Mononuclear cell (primary cell): ENCODE measurements at places on chromosomes 2 and 18. TPM values are rescaled to one million over a fixed set of nuclear protein-coding genes. Genes with fewer than 3 reads are reported as not detected.

PROM2 gene
- 0.31 TPM for total RNA-seq

CPO gene
- total RNA-seq = 0.21 TPM

CTAGE1 gene
- 0.10 TPM for total RNA-seq

ANKRD30B gene
- not detected for total RNA-seq

CRYBA2 gene
- not detected for total RNA-seq

PRKAG3 gene
- not detected for total RNA-seq

IL18RAP gene
- 33.5 TPM for total RNA-seq

KANSL3 gene
- total RNA-seq = 50.2 TPM

ZFP36L2 gene
- 144 TPM for total RNA-seq

DQX1 gene
- not detected for total RNA-seq

SERPINB11 gene
- not detected for total RNA-seq

SKOR2 gene
- total RNA-seq = not detected

GCKR gene
- not detected for total RNA-seq

SPR gene
- total RNA-seq = 1.2 TPM

PRADC1 gene
- 4.4 TPM for total RNA-seq

CAPN14 gene
- total RNA-seq = 0.21 TPM

HOXD9 gene
- not detected for total RNA-seq
